ENCODE measurements at places on chromosomes 1 and 21.

GRCh38 chr1:3625151-3625907 is 514 bp downstream of the TPRG1L start:
- no peak for DNase-seq

- DNase-seq, result no peak
Measured at GRCh38 chr1:236759252-236759859, 35.7 kb upstream of the MTR start.

GRCh38 chr1:17212487-17213121 is 7.7 kb downstream of the PADI1 start:
- DNase-seq, result peak; percentile 11

DNA sequence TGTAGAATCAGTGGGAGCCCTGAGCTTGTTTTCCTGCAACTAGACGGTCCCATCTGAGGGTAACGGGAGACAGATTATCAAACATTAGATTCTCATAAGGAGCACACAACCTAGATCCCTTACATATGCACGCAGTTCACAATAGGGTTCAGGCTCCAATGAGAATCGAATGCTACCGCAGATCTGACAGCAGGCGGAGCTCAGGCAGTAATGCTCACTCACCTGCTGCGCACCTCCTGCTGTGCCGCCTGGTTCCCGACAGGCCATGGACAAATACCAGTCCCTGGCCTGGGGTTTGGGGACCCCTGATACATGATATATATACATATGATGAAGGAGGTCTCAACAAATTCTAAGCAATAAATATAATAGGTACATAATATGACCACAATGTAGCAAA is 19.7 kb upstream of the SMIM12 start:
- DNase-seq, result no peak

DNA sequence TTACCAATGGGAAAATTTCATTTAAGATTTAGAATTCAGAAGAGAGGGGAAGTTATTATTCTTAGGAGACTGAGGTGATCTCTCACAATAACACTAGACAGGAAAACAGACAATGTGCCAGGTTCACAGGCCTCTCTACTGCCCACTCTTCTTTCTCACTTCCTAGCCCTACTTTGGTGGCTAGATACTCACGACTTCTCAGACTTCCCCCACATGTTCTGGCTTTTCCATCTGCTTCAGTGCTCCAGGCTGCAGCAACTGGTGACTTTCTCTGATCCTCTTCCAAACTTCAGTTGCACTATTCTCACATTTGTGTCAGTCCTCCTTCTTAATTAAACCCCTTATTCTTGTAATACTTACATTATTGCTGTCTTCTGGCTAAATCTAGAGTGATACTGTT is 208.7 kb upstream of the KCTD3 start:
- no peak for DNase-seq

DNA sequence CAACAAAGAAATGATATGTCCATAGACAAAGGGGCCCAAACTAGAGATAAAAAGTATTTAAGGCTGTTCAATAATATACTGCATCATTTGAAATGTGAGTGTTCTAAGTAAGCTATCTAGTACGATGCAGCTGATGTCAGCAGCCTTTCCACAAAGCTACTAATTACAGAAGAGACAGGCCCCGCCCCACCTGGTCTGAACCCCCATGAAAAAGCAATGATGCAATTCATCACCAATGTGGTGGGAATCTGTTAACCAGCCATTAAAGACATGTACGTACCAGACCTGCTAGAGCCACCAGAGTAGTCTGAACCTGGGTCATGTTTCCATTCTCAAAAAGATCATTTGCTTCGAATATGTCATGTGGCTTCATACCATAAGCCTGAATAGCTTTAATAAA is 25.1 kb downstream of the CNN3 start:
- no peak for DNase-seq

GRCh38 chr1:168271636-168272035 is 9.0 kb upstream of the TBX19 start:
- DNase-seq, result no peak

DNA sequence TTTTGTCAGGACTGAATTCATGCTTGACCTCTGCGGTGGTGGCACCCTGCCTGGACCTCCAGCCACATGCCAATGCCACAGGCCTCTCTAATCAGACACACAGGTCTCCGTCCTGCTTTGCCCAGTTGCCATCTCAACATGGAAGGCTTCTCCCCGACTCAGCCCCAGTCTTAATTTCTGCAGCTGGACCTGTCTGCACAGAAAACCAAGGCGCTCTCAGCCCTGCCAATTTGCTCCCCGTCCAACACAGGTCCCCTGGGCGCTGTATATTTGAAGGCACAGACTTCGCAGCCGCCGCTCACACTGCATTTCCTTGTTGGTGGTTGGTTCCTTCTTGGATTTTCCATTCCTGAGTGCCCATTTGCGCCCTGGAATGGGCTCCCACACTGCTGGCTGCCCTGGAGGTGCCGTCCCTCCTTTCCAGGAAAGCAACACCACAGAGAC is 28.0 kb upstream of the PLEKHG5 start:
- DNase-seq, result no peak

DNA sequence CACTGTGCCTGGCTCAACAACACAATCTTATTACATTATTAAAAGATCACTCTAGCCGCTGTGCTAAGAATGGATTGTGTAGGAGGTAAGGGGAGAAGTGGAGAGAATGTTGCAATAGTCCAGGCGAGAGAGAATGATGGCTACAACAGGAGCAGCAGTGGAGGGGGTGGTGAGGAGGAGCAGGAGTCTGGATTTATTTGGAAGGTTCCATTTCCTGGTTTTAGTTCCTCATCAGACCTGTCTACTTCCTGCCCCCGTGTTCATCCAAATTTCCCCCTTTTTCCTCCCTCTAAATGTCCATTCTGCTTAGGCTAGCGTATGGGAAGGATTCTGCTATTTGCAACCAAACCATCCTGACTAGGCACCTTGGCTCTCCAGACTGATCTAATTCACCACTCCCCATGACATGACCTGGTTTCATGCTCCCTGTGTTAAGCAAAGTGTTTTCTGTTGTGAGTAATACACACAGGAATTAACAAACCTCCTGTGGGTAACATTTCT is 35.1 kb upstream of the EYA3 start:
- DNase-seq, result no peak

DNA sequence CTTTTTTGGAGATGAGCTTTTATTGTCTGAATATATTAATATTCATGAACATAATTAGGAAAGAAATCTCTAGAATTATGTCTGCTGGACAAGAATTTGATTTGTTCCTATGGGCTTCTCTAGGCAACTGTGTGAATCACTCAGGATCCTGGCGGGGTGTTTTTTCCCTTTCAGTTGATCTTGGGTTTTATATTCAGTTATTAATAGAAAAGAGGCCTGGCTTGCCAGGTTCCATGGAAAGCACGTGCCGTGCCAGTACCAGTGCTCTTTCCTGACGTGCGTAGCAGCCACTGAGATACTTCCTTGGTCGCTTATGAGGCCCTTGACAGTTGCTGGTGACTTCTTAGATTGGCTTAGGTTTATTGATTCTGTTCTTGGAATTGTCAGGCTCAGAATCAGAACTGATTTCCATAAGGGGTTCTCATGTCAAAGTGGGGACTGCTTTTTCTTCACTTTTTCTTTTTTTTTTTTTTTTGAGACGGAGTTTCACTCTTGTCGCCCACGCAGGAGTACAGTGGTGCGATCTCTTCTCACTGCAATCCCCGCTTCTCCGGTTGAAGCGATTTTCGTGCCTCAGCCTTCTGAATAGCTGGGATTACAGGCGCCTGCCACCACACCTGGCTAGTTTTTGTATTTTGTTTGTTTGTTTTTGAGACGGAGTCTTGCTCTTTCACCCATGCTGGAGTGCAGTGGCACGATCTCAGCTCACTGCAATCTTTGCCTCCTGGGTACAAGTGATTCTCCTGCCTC is 48.7 kb upstream of the KIF1B start:
- DNase-seq, result no peak

DNA sequence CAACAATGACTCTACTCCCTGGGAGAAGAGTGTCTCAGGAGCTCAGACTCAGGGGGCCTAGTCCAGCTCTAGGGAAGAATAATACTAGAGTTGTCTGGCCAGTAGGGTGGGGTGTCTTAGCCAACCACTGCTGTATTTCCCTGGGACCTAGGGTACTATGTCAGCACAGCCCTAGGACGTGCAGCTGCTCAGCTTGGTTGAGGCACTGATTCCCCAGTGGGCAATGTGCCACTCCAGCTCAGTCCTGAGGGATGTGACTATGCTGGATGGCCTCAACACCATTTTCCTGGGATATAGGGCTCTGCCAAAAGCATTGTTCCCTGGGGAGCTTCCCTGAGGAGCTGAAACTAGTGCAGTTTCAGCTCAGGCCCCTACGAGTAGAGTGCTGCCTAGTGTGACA is 47.4 kb downstream of the TNN start:
- no peak for DNase-seq

GRCh38 chr1:93483200-93483599 is 35.3 kb downstream of the FNBP1L start:
- no peak for DNase-seq

- no peak for DNase-seq
Measured at GRCh38 chr1:7388488-7389185, 382.5 kb upstream of the VAMP3 start.

DNA sequence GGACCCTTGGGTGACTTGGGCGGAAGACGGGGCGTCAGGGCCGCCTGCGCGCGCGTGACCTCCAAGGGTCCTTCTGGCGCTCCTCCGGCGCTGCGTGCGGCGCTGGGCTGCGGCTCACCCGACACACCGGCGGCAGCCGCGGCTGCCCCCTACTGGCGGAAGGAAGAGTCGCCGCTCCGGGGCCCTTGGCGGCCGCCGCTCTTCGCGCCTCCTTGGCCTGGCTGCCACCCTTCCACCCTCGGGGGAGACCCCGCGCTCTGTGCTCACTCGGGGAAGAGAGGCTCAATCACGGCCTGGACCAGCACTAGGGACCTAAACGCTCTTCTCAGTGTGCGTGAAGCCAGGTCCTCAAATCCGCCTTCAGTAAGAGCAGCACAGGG is 89.7 kb downstream of the DMRTA2 start:
- peak; percentile 14 for DNase-seq

DNA sequence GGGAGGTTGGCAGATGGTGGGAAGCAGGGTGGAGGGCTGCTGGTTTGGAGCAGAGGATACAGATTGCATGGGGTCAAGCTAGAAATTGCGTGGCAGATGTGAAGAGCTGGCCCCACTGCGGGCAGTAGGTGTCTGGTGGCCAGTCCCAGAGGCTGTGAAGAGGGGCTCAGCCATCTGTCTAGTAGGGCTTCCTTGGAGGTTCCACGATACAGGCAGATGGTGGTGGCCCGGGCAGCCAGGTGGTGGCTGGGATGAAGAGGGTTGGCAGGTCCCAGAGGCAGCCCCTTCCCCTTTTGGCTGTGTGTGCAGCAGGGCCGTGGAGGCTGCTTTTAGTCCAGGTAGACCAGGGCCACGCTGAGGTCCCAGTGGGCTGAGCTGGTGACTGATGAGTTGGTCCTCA is 16.6 kb downstream of the PSEN2 start:
- DNase-seq, result no peak

- no peak for DNase-seq
Measured at GRCh38 chr1:2248127-2248826, 20.2 kb downstream of the SKI start.

DNA sequence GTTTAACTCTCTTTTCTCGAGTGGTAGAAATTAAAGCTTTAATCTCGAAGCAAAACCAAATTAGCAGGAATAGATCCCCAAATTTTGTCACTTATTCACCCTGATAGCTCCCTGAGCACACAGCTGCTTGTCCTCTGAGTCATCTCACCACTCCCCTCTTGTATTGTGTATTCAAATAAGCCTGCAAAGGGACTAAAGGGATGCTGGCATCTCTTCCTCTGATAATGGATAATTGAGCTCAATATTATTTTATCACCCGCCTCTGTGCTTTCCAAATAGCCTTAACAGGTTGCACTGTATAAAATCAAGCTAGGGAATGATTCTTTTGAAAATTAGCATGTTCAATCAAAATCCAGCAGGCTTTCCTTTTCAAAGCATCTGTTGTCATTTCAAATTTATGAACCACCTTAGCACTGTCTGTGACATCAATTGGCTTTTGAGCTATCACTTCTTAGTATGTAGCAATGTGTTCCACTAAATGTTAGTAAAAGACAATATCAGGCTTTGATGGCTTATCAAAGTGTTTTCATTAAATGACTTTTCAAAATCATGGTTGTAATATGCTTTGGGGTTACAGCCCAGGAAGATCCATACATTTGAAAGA is 561.6 kb downstream of the PLA2G4A start:
- no peak for DNase-seq

GRCh38 chr21:34836103-34836932 is 167.5 kb downstream of the CLIC6 start:
- peak; percentile 26 for DNase-seq

- no peak for DNase-seq
Measured at GRCh38 chr1:163774978-163775620, 453.3 kb downstream of the NUF2 start.

DNA sequence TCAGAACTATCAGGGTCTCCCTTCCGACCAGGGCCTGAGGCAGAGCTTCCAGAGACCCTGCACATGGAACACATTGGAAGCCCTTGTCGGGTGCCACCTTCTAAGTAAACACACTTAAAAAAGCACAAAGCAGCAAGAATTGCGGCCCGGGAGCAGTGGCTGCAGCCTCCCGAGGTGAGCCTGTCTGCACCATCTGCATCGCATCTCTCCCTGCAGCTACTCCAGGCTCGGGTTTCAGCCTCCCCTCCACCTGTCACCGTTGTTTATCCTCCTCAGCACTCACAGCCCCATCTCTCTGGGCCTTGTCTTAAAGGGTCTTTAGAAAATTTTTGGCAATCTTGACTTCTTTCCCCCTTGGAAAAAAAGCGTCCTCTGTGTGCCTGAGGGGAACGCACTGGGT is 95.1 kb upstream of the ARHGEF16 start:
- DNase-seq, result no peak

- DNase-seq, result no peak
Measured at GRCh38 chr1:236421850-236422516, 27.9 kb downstream of the EDARADD start.

- no peak for DNase-seq
Measured at GRCh38 chr1:91835087-91835521, 50.8 kb downstream of the TGFBR3 start.

DNA sequence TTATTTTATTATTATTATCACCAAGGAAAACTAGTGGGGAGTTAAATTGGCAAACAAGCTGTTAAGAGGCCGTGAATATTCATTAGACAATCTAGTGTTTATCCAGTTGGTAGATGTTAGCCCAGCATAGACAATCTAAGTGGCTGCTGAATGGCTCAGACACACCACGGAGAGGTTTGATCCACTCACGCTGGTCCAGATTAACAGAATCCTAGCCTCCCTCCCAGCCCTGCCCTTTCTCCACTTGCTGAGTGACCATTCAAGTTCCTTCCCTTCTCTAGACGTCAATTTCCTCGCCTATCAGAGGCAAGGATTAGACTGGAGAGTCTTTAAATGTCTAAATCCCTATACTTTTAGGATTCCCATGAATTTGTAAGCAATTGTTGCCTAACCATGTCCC is 80.1 kb downstream of the RRAGC start:
- DNase-seq, result no peak

- DNase-seq, result no peak
Measured at GRCh38 chr1:214570442-214570841, 19.0 kb upstream of the PTPN14 start.

Measured in stimulated activated CD4-positive, alpha-beta T cell treated with anti-CD3 and anti-CD28 coated beads, Interleukin-2, amount 100 ng/mL, for 4 hours (primary cell).